ENCODE measurements at places on chromosomes 12 and 14. TPM values are rescaled to one million over a fixed set of nuclear protein-coding genes. Genes with fewer than 3 reads are reported as not detected.
A peak's percentile ranks its signal among the peaks of the same experiment; 100 is the strongest.

FBXO21 gene
- polyA plus RNA-seq = 54.3 TPM

ARHGAP9 gene
- 153 TPM for polyA plus RNA-seq

CELA1 gene
- polyA plus RNA-seq = not detected

SP7 gene
- not detected for polyA plus RNA-seq

BORCS5 gene
- 14.2 TPM for polyA plus RNA-seq

RNF212B gene
- polyA plus RNA-seq = not detected

AKT1 gene
- polyA plus RNA-seq = 6.3 TPM

PLXNC1 gene
- 2.1 TPM for polyA plus RNA-seq

SLC38A4 gene
- polyA plus RNA-seq = not detected

FAM90A1 gene
- polyA plus RNA-seq = not detected

GRCh38 chr12:29818916-29819623 is 35.3 kb upstream of the TMTC1 start:
- no peak for DNase-seq

DNA sequence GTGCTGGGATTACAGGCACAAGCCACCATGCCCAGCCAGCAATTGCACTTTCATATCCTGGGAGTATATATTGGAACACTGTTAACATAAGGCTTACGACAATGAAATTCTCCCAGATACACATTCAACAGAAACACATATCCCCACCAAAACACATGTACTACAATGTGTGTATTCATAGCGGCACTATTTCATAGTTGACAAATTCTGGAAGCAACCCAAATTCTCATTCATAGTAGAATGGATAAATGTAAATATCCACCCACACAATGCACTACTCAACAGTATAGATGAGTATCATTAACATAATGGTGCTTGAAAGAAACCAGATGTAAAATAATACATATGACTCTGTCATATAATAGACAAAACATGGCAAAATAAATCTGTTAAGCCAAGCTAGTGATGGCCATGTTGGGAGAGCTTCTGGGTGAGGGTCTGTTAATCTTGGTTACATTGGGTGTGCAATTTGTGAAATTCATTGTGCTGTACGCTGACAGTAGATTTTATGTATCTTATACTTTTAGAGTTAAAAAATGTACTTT is 2.6 kb upstream of the DNAAF2 start:
- no peak for DNase-seq

DNA sequence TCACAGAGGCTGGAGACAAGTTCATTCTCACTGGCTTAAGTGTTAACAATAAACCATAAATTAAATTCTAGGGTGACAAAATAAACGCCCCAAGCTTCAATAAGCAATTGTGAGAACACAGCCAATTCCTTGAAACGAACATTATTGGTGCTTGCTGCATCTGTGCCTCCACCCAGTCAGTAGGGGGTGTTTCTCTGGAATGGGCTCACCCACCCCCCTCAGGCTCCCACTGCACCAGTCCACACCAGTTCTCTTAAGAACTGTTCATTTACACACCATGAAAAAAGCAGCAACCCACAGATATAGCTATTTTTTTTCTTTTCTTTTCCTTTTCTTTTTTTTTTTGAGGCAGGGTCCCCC is 34.7 kb downstream of the CDC42BPB start:
- no peak for DNase-seq

DNA sequence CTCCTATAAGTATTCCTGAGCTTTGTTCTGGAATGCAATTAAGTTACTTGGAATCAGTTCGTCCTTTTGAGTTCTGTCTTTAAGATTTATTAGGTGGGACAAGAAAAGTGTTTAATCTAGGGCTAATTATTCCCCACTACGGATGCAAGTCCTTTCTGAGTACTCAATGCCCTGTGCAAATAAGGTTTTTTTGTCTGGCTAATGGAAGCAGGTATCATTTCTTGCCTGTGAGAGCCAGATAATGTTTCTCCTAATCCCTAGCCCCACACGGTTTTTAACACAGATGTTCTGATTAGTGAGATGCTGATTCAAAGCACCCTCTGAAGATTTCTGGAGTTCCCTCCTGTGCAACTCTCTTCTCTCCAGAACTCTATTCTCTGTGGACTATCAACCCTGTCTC is 296.6 kb upstream of the PRICKLE1 start:
- DNase-seq = no peak

DNA sequence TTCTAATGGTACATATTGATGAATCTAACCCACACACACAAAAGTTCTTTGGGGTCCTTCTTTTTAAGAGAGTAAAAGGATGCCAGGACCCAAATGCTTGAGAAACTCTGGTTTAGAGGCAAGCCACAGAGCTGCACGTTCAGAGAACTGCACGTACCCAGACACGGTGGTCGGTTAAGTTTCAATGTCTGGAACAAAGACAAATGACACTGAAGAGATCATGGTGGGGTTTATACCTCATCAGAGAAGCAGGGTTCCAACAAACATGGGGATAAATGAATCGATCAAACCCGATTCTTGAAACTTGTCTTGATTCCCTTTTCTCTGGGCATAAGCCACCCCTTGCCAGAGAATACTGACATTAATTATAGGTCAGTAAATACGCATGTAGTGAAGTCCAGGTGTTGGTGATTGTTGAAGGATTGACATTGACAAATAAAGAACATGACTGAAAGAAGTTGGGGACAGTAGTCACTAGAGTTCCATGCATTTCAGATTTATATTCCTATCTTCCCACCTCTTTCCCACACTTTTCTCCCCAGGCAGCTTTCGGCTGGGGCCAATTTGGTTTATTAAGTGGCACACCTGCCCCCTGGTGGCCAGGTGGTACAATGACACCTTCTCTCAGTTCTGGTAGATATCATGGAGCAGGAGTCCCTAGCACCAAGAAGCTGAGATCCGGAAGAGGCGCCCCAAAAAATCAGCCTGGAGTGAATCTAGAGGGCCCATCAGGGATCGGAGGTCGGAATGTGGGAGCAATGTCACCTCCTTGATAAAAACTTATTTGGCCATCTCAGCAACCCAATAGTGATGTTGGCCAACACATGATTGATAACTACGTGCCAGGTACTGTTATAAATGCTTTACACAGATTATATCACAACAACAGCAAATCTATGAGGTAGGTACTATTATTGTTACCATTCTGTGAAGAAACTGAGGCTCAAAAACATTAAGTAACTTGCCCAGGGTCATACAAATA is 17.8 kb upstream of the HDAC7 start:
- DNase-seq = peak; percentile 64

GRCh38 chr12:25089738-25090137 is 105.2 kb downstream of the DNAI7 start:
- DNase-seq = no peak

- no peak for DNase-seq
Observed at GRCh38 chr14:103894034-103894722, 34.1 kb upstream of the TDRD9 start.

DNA sequence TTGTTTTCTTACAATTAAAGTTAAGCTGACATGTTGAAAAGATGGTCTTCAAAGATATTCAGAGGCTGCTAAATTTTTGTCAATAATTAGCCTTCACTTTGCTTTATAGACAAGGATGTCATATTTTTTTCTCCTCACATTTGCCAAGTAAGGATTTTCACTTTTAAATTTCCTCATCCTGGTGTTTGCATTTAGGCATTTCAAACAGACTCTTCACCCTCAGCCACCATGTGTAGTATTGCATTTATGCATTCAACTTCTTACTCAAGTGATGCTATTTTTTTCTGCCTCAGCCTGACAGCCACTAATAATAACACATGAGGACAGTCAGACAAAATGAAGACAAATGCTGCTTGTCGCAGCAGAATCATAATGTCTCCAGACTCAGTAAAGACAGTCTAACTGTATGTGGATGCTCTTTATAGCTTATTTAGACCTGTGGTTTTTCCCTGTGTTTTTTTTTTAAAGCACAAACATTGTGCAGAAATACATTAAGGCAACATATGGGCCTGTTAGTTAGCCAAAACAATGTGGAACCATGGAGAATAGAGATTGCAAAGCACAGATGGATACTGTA is 481.5 kb downstream of the NPAS3 start:
- DNase-seq = no peak

DNA sequence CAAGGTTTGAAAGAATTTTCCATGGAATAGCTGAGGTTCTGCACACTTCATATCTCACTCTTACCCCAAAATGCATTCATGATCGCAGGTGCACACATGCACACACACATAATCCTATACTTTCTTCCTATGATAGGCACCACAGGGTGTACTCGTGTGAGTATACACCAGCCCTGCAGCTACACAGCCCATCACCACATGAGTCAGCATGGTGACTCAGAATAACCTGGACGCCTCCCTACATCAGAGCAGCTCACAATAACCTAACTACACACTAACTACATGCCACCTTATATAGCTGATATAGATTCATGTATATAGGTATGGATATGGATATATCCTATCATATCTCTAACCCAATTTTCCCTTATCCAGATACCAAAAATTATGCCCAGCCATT is 850.2 kb upstream of the TMEM132C start:
- no peak for DNase-seq

DNA sequence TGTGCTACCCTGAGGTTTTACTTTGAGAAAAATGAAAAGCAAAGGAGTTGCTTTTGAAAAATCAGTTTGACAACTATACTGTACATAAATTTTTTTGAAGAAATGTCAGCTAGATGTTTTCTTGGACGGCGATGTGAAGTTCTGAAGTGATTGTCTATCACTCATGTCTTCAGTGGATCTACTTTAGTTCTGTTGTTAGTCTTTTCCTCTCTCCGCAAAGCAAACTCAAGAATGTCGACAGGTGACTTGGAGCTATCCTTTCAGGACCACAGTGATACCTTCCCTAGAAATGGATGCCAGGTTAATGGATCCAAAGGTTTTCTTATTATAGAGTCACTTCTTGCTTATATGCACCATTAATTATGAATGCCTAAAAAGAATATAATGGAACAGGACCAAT is 1.2 kb downstream of the PTPRO start:
- DNase-seq = no peak

DNA sequence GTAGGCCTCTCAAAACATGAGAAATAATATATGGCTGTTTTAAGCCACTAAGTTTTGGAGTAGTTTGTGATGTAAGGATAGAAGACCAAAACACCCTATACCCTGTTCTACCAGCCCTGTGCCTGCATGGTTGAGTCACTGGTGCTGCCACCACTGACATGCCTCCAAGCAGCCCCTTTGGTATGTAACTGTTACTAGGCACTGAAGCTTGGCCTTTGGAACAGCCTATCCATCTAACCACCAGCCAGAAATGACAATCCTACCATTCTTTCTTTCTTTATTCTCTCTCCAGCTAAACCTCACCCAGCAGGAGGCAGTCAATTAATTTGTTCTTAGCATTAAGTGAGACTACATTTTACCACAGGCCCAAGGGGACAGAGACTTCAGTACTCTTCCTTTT is 240.3 kb downstream of the MSRB3 start:
- DNase-seq = no peak

GRCh38 chr14:103534576-103535061 is 5.6 kb downstream of the TRMT61A start:
- no peak for DNase-seq

DNA sequence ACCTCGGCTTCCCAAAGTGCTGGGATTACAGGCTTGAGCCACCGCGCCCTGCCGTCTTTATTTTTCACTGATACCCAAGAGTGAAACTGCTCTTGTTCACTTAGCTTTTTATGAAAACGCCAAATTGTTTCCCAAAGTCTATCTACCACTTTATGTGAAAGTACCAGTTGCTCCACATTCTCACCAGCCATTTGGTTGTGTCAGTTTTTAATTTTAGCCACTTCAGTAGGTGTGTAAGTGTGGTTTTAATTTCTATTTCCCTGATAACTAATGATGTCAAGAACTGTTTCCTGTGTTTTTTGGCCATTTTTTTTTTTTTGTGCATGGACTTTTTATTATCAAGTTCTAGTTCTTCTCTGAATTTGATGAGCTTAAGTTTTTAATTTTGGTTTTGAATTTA is 17.1 kb downstream of the CAND1 start:
- DNase-seq = no peak

- no peak for DNase-seq
Observed at GRCh38 chr12:24557738-24558137, 391.2 kb downstream of the BCAT1 start.

GRCh38 chr12:120090206-120090605 is 26.3 kb downstream of the RAB35 start:
- DNase-seq = no peak

- no peak for DNase-seq
Observed at GRCh38 chr12:119601877-119602733, 8.5 kb downstream of the TMEM233 start.

- DNase-seq = no peak
Observed at GRCh38 chr14:22521449-22522239, 67.4 kb downstream of the DAD1 start.

GRCh38 chr12:122730215-122731014 is at the start of gene HCAR1:
TSS of gene HCAR1 (minus strand) at chr12:122730844. CDS start at chr12:122730339, 505 bp downstream.
- no peak for DNase-seq

Measured in naive B cell (primary cell).